ENCODE measurements at places on chromosomes 13 and 19.

DNA sequence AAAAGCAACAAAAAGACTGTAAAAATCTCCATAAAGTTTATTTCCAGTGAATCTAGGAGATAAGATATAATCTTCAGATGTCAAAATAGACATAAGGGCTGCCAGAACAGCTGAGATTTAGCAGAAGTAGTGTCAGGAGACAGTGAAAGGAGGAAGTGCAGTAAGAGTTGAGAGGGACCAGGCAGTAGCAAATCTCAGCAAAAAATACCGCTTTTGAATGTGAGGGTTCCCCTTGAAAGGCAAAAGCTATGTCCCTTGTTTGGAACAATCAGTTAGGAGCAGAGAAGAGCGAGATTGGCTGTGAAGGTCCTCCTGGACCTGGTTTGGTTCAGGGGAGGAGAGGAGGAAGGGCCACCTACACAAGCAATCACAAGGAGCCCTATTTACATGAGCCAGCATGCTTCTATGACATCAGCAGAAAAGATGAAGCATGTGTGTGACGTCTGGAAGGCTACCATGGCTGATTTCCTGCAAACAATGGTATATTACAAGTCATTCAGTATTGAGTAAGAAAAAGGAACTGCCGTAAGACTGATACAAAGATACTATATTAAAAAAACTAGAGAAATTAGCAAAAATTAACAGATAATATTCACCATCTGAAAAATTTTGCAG lies 98.9 kb upstream of the SIAH3 start:
- no peak for DNase-seq

DNA sequence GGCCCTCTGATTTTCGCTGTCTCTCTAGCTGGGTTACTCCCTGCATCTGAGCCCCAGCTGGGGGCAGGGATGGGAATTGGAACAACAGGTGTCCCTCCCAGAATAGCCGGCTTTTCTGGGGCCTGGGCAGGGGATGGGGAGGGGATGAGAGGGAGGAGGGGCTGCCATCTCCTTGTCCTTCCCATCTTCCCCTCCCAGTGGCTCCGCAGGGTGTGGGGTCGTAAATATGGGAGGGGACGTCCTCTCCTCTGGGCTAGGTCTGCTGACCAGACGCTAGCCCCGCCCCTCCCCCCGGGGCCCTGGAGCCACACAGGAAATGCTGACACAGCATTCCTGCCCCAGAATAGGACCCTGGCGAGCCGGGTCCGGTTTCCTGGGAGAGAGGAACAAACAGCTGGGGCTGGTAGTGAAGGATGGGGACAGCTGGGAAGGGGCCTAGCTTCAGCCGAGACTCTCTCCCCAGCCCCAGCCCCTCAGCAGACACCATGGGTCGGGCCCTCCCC lies 1.1 kb downstream of the RYR1 start:
- DNase-seq, result no peak

GRCh38 chr13:36084131-36084530 lies 47.1 kb downstream of the DCLK1 start:
- DNase-seq, result no peak

DNA sequence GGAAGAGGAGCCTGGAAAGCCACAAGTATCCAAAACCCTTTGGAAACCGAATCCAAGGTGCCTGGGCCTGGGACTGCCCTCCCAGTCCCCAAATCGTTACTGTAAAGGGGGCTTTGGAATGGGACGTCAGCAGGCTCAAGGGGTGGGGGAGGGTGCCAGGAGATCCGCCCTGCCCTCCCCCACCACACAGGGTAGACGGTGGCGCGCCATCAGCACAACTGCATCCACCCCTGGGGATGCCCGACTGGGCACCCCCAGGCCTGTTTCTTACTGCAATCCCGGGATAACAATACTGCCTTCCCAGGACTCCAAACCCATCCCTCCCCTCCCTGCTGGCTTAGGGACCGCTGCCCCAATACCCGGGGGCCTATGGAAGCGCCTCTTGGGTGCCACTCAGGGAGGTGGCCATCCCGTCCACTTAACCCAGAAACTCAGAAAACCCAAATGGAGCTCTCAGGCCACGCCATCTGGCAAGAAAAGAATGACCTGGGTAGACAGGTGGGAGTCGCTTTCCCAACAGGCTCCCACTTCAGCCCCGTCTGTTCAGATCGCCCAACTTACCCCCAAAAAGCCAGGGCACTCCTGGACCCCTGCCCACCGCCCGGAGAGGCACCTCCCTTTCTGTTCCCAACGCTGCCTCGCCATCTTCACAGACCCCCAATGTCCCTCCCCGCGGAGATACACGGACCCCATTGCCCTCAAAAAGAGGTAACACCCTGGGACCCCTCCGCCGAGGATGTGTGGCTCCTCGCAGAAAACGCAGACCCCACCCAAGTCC lies 2.4 kb downstream of the KLF16 start:
- DNase-seq, result no peak

DNA sequence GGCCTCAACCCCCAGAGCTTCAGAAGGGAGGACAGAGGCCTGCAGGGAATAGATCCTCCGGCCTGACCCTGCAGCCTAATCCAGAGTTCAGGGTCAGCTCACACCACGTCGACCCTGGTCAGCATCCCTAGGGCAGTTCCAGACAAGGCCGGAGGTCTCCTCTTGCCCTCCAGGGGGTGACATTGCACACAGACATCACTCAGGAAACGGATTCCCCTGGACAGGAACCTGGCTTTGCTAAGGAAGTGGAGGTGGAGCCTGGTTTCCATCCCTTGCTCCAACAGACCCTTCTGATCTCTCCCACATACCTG lies 969 bp upstream of the CEACAM5 start:
- DNase-seq, result no peak

GRCh38 chr13:104296286-104296685 lies 1230.1 kb upstream of the SLC10A2 start:
- no peak for DNase-seq

DNA sequence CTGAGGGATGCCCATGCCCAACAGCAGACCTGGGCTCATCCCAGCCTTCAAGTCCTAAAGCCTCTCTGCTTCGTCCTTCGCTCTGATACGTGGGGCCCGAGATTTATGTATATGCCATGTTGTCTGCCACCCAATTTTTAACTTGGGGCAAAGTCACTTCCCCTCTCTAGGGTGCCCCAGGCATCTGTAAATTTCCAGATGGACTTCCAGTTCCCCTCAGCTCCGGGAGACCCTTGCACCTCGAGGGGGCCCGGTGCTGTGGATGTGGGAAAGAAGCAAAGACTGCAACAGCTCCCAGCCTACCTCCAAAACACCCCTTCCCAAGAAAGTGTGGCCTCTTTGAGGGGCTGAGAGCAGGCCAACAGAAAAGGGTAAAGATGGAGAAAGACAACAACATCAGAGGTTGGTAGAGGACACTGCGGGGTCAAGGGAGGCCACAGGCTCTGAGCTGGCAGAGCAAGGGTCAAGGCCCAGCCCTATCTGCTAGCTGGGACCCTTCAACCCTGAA lies 97.4 kb downstream of the STK24 start:
- no peak for DNase-seq
